Colonic mucosa (tissue), 4 donors: ENCODE measurements at places on chromosomes 7 and 10.

- DNase-seq: no peak
These were observed 252.7 kb downstream of the PRPF18 start for GRCh38 chr10:13839430-13839990.

DNA sequence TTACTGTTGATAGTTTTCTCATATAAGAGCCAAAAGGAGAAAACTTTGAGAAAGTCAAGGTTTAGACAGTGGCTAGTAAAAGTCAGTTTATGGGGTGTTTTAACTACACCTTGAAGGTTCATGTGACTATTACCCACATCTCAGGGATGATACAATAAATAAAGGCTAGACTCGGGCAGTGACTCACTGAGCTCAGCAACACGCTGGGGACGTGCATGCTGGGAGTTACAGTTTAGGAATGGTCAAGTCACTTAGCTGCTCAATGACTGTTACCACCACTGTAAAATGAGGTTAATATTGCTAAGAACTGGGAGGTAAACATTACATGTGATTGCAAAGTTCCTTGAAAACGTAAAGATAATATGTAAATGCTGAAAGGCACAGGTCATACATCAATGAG lies 1254.4 kb upstream of the PHF14 start:
- no peak for DNase-seq

- no peak for DNase-seq
These were observed 225.1 kb upstream of the YAE1 start for GRCh38 chr7:39341083-39341482.

- DNase-seq: no peak
These were observed 140.9 kb upstream of the MKLN1 start for GRCh38 chr7:131186816-131187215.

GRCh38 chr7:104973909-104974415 lies 40.0 kb upstream of the KMT2E start:
- peak; percentile 67 for DNase-seq

DNA sequence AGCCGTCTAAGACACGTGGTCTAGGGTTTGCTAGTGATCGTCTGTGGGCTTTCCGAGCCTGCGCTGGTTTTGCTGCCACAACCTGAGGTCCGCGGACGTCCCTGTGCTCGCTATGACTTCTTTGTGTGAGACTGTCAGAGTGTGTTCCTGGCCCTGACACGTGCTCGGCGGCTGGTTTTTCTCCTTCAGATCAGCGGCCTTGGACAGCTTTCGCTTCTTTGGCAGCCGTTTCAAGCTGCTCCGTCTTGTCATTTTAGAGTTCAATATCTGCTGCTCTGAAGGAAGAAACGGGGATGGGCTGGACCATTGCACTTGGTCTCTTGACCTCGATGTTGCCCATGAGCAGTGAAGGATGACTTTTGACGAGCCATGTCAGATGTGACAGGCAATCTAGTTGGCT lies 147.3 kb downstream of the MGMT start:
- DNase-seq: no peak

- DNase-seq: no peak
These were observed 119.2 kb downstream of the KCNMA1 start for GRCh38 chr10:77518241-77518909.

DNA sequence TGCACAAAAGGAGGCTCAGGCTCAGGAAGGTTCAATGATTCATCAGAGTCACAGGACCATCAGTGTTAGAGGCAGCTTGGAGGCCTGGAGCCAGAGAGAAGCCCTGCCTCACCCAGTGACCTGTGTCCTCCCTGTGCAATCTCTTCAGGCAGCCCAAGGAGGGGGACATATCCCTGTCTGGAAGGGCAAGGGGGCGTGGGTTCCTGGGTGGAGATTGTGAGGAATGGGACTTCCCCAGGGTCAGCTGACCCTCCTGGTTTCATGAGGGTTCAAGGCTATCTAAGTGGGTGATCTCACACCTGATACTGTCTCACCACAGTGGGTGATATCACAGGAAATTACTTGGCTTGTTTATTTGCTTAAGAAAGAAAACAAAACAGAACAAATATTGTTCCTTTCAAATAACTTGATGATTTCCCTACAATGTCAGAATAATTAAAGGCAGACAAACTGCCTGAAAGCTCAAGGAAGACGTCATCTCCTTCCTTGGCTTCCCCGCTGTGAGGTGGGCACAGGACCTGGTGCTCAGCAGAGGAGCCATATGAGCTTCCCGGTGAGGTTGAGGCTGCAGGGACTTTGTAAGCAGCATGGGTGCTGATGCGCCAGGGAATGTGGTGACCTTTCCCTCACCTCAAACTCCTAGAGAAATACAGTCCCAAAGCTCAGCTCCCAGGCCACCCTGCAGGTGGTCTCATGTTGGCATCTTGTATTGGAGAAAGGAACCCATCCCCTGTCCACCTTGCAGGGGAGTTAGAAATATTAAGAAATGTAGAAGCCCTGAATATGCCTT lies 763.2 kb downstream of the GRID1 start:
- peak; percentile 4 for DNase-seq

- DNase-seq: peak; percentile 69
These were observed 56.1 kb upstream of the ARID5B start for GRCh38 chr10:61845196-61845949.
